ENCODE measurements at places on chromosomes 11 and 22.

- peak; percentile 49 for DNase-seq
These were observed 245.0 kb upstream of the POU2AF2 start for GRCh38 chr11:111000400-111001080.

DNA sequence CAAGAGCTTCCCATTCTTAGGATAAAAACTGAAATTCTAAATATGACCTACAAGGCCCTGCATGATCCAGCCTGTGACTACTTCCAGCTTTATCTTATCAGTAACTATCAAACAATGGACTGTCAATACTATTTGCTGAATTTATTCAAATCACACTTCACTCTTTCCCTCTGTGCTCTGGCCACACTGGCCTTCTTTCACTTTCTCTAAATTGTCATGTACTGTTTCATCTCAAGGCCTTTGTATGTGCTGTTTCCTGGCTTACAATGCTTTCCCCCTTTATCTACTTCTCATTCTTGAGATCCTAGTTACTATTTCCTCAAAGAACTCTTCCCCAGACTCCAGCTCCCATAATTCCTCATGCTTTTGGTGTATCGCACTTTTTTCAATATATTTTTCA is 5.6 kb downstream of the TIMM10B start:
- DNase-seq, result no peak

DNA sequence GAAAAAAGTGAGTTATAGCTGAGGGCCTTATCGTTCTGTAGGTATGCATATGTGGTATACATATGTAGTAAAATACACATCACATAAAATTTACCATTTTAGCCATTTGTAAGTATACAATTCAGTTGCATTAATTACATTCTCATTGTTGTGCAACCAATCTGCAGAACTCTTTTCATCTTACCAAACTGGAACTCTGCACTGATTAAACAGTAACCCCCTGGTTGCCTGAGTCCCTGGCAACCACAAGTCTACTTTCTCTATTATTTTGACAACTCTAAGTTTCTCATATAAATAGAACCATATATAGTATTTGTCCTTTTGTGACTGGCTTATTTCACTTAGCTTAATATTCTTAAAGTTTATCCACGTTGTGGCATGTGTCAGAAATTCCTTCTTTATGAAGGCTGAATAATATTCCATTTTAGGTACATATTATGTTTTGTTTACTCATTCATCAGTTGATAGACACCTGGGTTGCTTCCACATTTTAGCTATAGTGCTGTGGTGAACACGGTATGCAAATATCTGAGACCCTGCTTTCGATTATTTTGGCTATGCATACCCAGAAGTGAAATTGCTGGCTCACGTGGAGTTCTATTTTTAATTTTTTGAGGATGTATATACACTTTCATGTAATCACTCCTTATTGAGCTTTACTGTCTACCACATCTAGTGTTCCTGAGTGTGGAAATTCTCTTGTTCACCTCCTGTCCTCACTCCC is 1.6 kb upstream of the DDX10 start:
- no peak for DNase-seq

DNA sequence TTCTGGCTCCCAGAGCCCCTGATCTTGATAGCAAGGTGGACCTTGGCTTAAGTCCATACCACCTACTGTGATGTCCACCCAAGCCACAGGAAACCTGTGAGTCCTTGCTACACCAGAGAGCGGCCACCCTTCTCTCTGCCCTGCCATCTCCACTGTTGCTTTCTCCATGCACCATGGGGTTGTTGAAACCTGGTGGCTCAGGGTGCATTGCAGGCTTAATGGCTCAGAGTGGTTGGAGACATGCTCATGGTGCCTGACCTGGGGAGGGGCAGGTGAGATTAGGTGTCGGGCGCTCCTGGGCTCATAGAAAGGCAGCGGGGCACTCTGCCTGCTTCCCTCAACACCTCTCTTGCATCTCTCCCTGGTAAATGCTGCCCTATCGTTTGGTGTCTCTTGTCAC is 25.0 kb upstream of the CACNG2 start:
- DNase-seq, result no peak

- DNase-seq, result no peak
These were observed 11.4 kb upstream of the KCNQ1OT1 start for GRCh38 chr11:2711161-2711560.

Measured in astrocyte of the cerebellum (primary cell).